ENCODE measurements at places on chromosomes 11 and 22.
A peak's percentile ranks its signal among the peaks of the same experiment; 100 is the strongest.

DNA sequence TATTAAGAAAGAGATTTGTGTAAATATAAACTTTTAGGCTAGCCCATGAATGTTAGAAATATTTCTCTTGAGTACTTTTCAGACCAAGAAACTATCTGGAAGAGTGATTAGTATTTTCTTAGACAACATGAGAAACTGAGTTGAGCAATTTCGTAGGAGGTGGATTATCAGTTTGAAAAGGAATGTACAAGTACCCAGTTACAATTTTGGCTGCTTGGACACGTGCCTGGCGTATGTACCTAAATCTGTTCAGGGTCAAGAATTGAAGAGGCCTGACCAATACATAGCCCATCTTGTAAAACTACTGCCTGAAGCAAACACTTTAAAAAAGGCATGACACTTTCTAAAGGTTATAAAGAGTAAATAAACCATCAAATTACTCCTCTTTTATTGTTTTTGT, 71.1 kb downstream of the CCDC73 start:
- DNase-seq = no peak

- DNase-seq = no peak
These were observed 85.6 kb upstream of the GRIA4 start for GRCh38 chr11:105524286-105524685.

GRCh38 chr11:11351042-11351586, 1.9 kb downstream of the CSNK2A3 start:
- DNase-seq = no peak

DNA sequence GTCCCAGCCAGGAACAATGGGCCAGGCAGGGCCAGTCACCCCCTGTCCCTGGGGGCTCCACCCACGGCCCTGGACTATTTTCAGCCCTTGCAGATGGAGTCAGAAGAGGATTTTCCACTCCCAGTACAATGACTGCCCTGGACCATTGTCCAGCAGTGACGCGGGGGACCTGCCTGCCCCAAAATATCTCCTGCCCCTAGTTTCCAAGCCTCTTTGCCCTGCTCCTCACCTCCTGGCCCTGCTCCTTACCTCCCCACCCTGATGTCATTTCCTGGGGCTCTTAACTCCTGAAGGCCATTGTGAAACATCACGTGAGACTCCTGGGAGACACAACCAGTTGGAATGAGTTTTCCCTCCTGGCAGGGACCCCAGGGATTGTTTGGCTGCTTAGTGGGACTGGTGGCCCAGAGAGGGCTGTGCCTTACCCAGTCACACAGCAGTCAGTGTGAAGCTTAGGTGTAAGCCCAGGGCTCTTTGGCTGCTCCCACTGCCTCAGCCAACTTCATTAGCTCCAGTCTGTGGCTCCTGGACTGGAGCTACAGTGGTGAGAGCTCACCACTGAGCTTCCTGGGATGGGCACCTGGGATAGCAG, 22.2 kb downstream of the P2RY2 start:
- no peak for DNase-seq

GRCh38 chr22:27718186-27719035, 83.1 kb downstream of the MN1 start:
- DNase-seq = no peak

- no peak for DNase-seq
These were observed 153.1 kb downstream of the DDX10 start for GRCh38 chr11:108817976-108818375.

DNA sequence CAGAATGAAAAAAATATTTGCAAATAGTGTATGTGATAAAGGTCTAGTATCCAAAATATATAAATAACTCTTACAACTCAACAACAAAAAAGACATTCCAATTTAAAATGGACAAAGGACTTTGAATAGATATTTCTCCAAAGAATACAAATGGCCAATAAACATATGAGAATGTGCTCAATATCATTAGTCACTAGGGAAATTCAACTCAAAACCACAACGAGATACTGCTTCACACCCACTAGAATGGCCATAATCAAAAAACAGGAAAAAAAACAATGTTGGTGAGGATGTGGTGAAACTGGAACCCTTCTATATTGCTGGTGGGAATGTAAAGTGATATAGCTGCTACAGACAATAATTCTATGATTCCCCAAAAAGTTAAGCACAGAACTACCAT, 38.6 kb upstream of the RPS13 start:
- DNase-seq = no peak

- DNase-seq = peak; percentile 50
These were observed 5.5 kb downstream of the YDJC start for GRCh38 chr22:21624120-21624879.

DNA sequence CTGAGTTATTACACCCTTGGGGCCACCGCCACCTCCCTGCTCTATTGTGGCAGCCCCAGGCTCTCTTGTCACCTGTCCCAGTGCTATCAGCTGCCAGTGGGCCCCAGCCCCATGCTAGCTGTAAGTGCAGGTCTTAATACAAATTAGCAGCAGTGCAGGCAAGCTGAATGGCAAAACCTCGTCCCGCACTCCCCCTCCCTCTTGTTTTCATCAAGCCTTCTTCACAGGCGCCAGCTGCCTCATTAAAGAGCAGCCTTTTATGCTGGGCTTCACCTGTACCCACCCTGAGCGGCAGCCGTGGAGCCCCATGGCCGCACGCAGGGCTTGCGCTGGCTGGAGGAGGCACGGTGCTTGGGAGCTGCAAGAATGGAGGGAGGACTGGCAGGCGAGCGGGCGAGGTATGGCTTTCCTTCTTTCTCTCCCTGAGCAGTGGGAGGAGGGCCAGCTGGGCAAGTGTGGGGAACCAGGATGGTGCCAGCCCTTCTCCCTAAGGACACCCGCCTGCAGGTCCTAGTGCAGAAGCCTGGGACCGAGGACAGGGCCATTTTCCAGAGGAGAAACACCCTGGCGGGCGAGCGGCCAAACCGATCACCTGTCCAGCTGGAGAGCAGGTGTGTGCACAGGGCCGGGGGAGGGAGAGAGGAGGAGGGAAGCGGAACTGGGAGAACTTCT, 70.7 kb downstream of the FLI1 start:
- DNase-seq = no peak

DNA sequence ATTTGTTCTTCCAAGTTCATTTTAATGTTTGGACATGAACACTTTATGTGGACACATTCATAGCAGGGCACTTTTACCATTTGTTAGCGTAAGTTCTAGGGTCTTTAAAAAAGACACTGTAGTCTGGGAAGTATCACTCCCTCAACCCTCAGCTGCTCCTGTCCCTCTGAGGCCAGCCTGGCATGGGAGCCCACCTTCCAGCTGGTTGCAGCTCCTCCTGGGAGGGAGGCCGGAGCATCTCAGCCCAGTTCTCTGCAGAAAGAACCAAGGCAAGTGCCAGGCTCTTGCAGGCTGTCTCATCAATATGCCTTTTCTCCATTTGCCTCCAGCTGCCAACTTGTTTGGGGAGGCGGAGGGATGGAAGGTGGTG, 150.6 kb downstream of the OPCML start:
- DNase-seq = no peak

GRCh38 chr11:5252192-5252918, 2.2 kb downstream of the HBG2 start:
- DNase-seq = no peak

DNA sequence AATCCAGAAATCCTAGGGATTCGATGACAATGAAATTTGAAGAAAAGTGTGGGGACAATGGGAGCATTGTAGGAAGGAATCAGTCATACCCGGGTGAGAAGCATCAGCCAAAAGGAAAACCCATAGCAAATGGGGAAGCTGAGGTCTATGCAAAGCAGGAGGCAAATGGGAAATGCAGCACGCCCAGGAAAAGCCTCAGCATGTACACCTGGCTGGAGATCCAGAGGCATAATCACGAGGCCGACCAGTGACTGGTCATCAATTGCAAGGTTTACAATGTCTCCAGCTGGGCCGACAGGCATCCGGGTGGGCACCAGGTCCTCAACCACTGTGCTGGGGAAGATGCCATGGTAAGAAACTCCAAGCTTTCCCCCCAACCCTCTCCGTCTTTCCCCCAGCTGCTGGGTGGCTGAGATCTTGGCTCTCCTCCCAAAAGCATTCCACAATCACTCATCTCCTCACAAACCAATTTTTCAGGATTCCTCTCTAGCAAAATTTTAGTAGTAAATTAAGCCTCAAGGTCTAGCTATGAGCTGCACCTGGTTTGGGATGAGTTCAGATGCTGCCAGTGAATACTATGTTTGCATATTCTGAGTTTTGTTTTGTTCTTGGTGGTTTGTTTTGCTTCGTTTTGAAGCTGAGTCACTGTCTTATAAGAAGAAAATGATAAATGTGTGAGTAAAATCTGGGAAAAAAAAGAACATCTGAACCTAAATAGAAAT, 98.0 kb upstream of the OR5AK2 start:
- no peak for DNase-seq

DNA sequence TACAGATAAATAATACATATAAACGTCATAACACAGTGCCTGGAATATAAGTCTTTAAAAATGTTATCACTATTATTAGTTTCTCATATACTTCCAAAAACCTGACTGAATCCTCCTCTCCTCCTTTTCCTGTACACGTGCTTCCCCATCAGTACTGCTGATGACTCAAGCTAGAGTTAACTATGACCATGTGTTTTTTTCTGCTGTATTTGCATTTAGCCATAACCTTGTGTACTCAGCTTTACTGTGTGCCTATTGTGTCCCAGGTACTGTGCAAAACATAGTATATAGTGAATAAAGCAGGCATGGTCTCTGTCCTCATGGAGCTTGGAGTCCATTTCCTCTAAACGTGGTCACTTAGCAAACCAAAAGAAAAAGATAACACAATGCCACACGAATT, 56.5 kb upstream of the ARHGAP32 start:
- DNase-seq = no peak

DNA sequence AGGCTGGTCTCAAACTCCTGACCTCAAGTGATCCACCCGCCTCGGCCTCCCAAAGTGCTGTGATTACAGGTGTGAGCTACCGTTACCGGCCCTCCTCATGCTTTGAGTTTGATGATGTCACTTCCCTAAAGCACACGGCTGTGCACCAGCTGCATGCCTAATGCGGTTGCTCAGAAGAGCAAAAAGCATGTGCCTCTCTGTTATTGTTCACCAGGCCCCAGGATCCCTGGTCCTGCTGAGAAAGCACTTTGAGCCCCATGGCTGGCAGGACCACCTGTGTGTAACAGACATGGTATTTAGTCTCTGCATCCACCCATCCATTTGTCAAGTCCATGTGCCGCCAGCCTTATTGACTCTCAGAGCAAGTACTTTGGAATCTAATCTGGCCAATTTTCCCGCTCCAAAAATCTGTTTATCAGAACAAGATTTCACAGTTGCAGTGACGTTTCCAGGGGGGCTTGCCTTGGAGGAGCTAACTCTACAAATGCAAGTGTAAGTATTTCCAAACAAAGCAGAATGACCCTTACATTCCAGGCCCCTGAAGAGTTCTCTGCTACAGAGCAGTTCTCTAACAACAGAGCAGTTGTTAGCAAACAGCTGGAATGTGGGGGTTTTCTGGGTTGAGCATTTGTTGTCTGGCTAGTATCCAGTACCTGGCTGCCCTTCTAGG, 89.4 kb downstream of the LDLRAD3 start:
- DNase-seq = no peak

GRCh38 chr11:27397624-27398399, 34.8 kb upstream of the CCDC34 start:
- no peak for DNase-seq

- DNase-seq = no peak
These were observed 90.0 kb upstream of the ALX4 start for GRCh38 chr11:44399968-44400367.

DNA sequence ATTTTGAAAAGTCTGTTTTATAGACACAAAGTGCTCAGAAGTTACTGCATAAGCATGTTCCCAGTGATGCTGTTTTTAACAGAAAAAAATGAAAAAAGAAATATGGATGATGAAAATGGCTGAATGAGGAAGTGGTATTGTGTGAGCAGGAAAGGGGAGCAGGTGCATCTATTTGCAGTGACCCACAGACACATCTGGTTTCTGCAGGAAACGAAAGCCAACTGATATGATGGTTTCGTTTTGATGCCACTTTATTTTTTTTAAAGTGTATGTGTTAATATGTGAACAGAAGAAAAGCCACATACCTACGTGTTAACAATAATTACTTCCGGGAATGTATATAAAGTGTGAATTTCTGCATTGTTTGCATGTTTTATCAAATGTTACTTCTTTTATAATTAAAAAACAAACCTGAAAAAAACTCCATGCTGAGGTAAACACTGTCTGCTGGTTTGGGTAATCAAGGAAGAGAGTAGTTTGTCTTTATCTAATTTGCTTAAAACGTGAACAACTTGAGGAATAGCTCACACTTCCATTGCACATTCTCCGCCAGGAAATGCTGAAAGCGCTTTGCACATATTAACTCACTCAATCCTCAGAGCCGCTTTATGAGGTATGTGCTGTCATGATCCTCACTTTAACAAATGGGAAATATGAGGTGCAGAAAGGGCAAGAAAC, 1335.9 kb downstream of the TBC1D22A start:
- no peak for DNase-seq

DNA sequence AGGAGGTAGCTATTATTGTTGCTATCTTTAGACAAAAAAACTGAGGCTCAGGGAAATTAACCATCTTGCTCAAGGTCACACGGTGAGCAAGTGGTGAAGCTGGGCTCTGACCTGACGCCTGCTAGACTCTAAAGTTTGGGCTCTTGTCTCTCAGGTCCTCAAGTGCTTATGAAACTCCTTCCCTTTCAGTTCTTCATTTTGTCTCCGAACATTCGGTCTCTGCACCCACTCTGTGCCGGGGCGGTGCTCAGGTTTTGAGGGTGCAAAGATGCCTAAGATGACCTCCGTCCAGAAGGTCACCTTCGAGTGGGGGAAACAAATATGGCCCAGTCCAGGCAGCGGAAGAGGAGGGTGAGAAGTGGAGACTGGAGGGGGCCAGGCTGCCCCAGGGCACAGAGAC, 16.0 kb downstream of the OVOL1 start:
- DNase-seq = no peak

GRCh38 chr11:64598106-64598796, 7.2 kb downstream of the SLC22A12 start:
- no peak for DNase-seq

DNA sequence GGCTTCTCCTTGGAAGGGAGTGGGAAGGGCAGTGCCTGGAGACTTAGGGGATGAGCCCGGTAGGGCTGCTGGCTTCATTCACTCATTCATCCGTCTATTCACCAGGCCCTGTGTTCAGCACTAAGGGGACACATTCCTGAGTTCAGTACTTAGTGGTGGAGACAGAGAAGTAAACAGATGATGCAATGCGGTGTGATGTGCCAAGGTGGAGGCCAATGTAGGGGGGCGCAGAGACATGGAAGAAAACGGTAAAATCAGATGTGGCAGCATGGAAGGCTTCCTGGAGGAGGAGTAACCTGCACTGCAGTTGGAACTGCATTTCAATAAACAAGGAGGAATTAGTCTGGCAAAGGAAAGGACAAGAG, 21.3 kb downstream of the GRIK4 start:
- no peak for DNase-seq

Measured in stimulated activated CD8-positive, alpha-beta memory T cell treated with anti-CD3 and anti-CD28 coated beads, Interleukin-2, amount 100 ng/mL, for 48 hours (primary cell).